ENCODE measurements at places on chromosomes 7 and 10. TPM values are rescaled to one million over a fixed set of nuclear protein-coding genes. Genes with fewer than 3 reads are reported as not detected.

- no peaks in the 10 kb centered on the region for H3K36me3 ChIP-seq
- no peak overlapping the region for H3K4me3 ChIP-seq
- H3K27me3 ChIP-seq, result peaks cover 1% of the 10 kb centered on the region
- DNase-seq, result peak; percentile 9
Measured at GRCh38 chr10:131242007-131242406, 69.5 kb downstream of the TCERG1L start.

DNA sequence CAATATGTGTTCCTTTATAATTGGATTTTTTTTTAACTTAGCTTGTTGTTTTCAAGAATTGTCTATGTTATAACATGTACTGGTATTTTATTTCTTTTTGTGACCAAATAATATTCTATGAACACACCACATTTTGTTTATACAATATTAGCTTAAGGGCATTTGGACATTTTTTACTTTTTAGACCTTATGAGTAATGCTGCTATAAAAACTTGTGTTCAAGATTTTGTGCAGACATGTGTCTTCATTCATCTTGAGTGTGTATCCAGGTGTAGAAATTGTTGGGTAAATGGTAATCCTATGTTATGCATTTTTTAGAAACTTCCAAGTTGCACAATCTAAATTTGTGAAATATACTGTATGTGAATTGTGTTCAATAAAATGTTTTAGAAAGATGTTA, 936.7 kb downstream of the CCSER2 start:
- no peak overlapping the region for H3K4me3 ChIP-seq
- no peak overlapping the region for H3K27ac ChIP-seq
- no peaks in the 10 kb centered on the region for H3K27me3 ChIP-seq

- no peak overlapping the region for H3K4me3 ChIP-seq
- H3K27ac ChIP-seq, result no peak overlapping the region
- DNase-seq, result no peak
- no peaks in the 10 kb centered on the region for H3K36me3 ChIP-seq
- peaks cover 8% of the 10 kb centered on the region for H3K4me1 ChIP-seq
Measured at GRCh38 chr10:83978681-83979383, 160.5 kb upstream of the GHITM start.

GRCh38 chr10:109726473-109726872, 196.8 kb downstream of the XPNPEP1 start:
- no peak for DNase-seq
- no peak overlapping the region for H3K27ac ChIP-seq
- no peaks in the 10 kb centered on the region for H3K27me3 ChIP-seq
- H3K4me1 ChIP-seq, result no peaks in the 10 kb centered on the region

DNA sequence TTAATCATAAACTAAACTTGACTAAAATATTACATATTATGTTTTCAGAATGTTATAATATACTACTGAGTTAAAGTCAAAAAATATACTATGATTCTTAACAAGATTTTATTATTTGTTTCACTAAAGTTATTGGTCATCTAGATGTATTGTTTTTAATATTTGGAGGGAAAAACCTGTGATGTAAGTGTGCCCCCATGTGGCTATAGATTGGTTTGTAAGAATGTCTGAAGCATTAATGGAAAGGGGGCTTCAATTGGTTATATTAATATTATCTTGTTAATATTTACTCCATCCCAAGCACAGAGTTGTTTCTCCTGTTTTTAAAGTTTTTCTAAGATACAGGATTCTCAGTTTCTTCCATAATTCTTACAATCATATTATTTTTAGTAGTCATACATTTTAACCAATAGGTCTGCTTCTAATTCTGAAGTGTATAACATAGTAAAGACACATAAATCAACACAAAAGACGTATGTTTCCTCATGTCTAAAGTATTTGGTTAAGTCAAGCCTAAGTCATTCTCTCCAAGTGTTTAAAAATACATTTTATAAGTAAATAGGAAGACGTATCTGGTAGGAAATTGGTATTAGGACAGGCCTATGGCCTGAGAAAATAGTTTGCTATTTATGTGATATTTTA, 58.0 kb downstream of the GNAT3 start:
- no peaks in the 10 kb centered on the region for H3K36me3 ChIP-seq
- no peaks in the 10 kb centered on the region for H3K27me3 ChIP-seq
- peaks cover 24% of the 10 kb centered on the region for H3K4me1 ChIP-seq
- peak; percentile 12 for DNase-seq
- no peak overlapping the region for H3K4me3 ChIP-seq

DNA sequence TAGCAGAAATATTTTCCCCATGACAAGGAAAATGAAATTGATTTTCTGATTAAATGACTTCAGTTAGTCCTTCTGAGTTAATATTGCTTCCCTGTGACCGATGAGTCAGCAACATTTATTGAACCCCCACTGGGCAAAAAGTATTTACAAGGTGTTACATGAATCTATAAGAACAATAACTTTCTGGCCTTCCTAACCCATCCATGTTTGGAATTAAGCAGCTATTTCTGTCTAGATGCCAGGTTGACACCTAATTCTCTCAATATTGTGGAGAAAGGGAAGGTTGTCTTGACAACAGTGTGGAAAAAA, 112.9 kb upstream of the JAZF1 start:
- no peak for DNase-seq
- no peak overlapping the region for H3K27ac ChIP-seq
- H3K4me3 ChIP-seq, result no peak overlapping the region
- no peaks in the 10 kb centered on the region for H3K4me1 ChIP-seq
- H3K36me3 ChIP-seq, result no peaks in the 10 kb centered on the region

- H3K4me1 ChIP-seq, result peaks cover 52% of the 10 kb centered on the region
- H3K36me3 ChIP-seq, result peaks cover 64% of the 10 kb centered on the region
- H3K27ac ChIP-seq, result peak overlapping the region; percentile 18
- no peak overlapping the region for H3K4me3 ChIP-seq
- DNase-seq, result no peak
Measured at GRCh38 chr7:92765725-92766124, 70.6 kb downstream of the CDK6 start.

GRCh38 chr7:73690646-73691045, 7.2 kb downstream of the BUD23 start:
- H3K36me3 ChIP-seq, result peaks cover 85% of the 10 kb centered on the region
- H3K27ac ChIP-seq, result no peak overlapping the region
- no peaks in the 10 kb centered on the region for H3K27me3 ChIP-seq
- H3K4me3 ChIP-seq, result no peak overlapping the region
- H3K4me1 ChIP-seq, result no peaks in the 10 kb centered on the region

GRCh38 chr7:1668396-1669063, 1.5 kb upstream of the ELFN1 start:
- peaks cover 7% of the 10 kb centered on the region for H3K27me3 ChIP-seq
- no peak for DNase-seq
- H3K27ac ChIP-seq, result no peak overlapping the region
- peak overlapping the region; percentile 10 for H3K4me3 ChIP-seq
- no peaks in the 10 kb centered on the region for H3K36me3 ChIP-seq
- peaks cover 22% of the 10 kb centered on the region for H3K4me1 ChIP-seq

DNA sequence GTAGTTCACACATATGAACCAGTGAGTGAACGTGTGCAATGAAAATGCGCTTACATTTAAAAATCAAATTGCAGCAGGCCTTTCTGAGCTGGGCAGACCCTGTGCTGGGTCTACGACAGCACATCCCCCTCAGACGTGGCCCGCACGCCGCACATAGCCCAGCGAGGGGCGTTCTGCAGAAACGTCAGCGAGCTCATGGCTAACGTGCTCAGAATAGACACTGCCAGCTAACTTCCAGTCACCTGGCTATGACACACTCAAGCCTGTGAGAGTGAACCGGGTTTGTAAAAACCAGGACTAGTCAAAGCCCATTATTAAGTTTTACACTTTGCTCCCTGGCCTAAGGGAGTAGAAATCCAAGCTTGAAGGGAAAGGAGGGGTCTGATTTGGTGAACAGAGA, 108.1 kb upstream of the INSIG1 start:
- no peaks in the 10 kb centered on the region for H3K4me1 ChIP-seq
- peaks cover 2% of the 10 kb centered on the region for H3K27me3 ChIP-seq
- no peaks in the 10 kb centered on the region for H3K36me3 ChIP-seq
- H3K27ac ChIP-seq, result no peak overlapping the region
- H3K4me3 ChIP-seq, result no peak overlapping the region

DNA sequence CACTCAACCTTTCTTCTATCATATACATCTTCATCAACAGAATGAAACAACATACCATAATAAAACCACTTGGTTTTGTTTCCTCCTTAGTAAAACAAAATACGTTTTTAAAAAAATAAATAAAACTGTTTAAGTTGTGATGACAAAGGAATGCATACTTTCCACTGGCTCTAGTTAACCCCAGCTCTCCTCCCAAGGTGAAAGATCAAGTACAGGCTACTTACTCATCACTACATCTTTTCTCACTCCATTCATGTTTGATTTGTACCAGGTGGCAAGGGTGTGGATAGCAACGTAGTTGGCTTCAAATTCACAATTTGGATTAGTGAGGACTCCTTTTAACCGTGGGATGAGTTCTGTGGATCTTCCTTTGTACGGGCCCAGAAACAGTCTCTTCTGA, 14.7 kb downstream of the OGA start:
- peaks cover 20% of the 10 kb centered on the region for H3K36me3 ChIP-seq
- no peaks in the 10 kb centered on the region for H3K4me1 ChIP-seq
- H3K27me3 ChIP-seq, result no peaks in the 10 kb centered on the region
- H3K4me3 ChIP-seq, result no peak overlapping the region

- H3K27me3 ChIP-seq, result peaks cover 4% of the 10 kb centered on the region
- no peaks in the 10 kb centered on the region for H3K4me1 ChIP-seq
- no peak overlapping the region for H3K27ac ChIP-seq
Measured at GRCh38 chr10:3485057-3485686, 299.8 kb downstream of the KLF6 start.

Gene EN2
- not detected for total RNA-seq

Gene TMEM72
- not detected for total RNA-seq

Gene ADO
- 15.9 TPM for total RNA-seq

All from HepG2 (cell line).